CD8-positive, alpha-beta T cell (primary cell): ENCODE measurements at places on chromosomes 11 and 22.
A peak's percentile ranks its signal among the peaks of the same experiment; 100 is the strongest.

GRCh38 chr11:12668166-12668565, 6.1 kb upstream of the TEAD1 start:
- DNase-seq, result no peak

GRCh38 chr11:2132246-2132645, 6.9 kb downstream of the IGF2 start:
- no peak for DNase-seq

DNA sequence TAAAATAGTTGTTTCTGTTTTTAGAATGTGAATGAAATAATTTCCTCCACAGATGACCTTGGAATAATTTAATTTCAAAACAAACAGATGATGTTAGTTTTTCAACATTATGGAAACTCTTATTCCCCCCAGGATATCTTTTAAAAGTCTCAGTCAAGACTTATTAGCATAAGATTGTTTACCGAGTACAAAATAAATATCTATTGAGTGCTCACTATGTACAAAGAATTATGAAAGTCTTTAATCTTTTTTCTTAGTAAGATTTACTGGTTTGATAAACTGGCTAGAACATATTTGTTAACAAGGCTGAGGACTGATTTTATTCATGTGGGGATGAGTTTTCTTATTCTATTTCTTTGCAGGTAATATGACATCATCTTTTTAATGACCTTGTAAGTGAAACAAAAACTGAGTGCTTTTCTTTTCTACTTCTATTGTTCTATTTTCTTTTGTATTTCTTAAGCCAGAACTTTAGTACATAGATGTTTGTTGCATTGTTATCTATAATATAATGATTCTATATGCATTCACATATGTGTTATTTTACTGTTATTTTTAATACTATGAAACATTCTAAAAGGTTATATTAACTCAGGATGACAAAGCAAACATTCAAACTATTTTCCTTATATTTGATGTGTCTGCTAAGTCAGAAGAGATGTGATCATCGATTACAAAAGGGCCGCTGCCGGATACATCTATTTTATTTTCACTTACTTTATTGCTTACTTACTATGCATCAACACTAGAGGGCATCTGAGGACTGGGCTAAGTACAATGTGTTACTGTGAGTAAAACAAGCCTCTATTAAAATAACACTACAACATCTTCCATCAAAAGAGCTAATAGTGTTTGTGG, 111.0 kb upstream of the ARHGAP42 start:
- DNase-seq, result no peak

- DNase-seq, result no peak
Observed at GRCh38 chr11:62796281-62796680, 4.5 kb upstream of the TMEM223 start.

DNA sequence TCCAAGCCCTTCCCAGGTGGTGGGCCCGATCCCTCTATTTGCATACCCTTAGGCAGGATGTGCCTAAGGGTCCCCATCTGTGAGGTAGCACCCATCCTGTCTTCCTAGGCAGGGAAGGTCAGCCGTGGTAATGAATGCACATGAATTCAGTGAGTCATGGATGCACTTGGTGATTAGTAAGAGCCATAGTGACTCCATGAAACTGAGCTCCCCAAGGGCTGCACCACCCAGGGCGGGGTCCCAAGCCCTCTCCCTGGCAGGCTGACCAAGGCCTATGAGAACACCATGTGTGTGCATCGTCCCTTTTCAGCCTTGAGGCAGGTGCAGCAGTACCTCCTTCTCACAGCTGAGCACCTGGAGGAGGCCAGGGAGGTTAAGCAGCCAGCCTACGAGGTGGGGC, 15.6 kb upstream of the SUSD2 start:
- DNase-seq, result no peak

DNA sequence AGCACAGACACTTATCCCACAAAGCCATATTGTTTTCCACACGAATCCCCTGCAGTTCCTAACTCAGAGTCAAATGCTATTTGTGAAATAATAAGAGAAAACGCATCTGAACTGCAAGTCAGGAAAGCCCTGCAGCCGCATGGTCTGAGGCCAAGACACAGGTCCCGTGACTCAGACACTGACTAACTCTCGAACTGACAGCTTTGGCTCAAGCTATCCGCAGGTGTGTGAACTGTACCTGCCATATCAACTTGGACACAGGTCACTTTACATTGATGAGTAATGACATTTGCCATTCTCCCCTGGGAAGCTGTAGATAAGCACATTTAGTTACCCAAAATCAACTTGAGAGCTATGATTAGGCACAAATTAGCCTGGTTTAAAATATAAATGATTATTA, 34.9 kb upstream of the NFRKB start:
- DNase-seq, result no peak

DNA sequence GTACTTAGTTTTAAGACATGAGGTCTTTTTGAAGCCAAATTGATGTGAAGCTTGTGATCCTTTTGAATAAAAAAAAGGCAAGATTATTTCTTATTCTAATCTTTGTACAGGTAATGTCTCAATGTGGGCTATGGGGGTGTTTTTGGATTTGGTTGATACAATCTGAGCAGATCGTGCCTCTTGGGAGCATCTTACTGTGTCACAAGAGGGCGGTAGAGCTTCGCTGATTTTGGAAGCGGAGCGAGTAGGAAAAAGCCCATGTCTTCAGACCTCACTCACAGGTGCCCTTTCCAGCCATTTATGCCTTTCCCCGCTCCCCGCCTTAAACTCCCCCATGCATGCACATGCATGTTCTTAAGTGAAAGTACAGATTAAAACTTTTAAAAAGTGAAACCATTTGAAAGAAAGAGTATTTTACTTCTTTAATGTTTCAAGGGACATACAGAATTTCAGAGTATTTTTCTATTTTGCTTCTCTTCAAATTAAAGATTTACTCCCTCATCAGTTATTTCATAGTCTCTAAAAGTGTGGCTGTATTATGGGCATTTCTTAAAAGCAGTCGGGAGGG, 18.8 kb downstream of the DDX25 start:
- peak; percentile 34 for DNase-seq

GRCh38 chr11:118415739-118416068, 14.3 kb downstream of the ATP5MG start:
- no peak for DNase-seq

DNA sequence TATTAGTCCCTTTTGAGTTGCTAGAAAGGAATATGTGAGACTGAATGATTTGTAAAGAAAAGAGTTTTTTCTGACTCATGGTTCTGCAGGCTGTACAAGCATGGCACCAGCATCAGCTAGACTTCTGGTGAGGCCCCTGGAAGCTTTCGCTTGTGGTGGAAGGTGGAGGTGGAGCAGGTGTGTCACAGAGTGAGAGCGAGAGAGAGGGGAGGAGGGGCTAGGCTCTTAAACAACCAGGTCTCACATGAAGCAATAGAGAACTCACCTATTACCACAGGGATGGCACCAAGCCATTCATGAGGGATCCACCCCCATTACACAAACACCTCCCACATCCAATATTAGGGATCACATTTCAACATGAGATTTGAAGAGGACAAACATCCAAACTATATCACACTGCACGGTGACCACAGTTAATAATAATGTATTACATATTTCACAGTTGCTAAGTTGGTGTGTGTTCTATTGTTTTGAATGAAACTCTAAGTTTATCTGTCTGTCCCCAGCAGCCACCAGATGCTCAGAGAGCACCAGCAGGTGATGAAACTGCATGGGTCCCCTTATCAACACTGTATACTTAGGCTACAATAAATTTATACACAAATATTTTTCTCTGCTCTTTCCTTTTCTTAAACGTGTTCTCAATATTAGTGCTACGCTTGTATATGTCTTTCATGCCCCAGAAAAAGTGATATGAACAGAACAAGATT, 14.1 kb downstream of the ZFP91 start:
- no peak for DNase-seq

- DNase-seq, result peak; percentile 58
Observed at GRCh38 chr22:28443526-28443876, 236.1 kb downstream of the TTC28 start.

GRCh38 chr11:61152816-61153592, 8.2 kb downstream of the VPS37C start:
- no peak for DNase-seq

- no peak for DNase-seq
Observed at GRCh38 chr11:45098929-45099328, 47.5 kb upstream of the PRDM11 start.

GRCh38 chr22:21054714-21055563, 9.2 kb downstream of the LRRC74B start:
- no peak for DNase-seq

DNA sequence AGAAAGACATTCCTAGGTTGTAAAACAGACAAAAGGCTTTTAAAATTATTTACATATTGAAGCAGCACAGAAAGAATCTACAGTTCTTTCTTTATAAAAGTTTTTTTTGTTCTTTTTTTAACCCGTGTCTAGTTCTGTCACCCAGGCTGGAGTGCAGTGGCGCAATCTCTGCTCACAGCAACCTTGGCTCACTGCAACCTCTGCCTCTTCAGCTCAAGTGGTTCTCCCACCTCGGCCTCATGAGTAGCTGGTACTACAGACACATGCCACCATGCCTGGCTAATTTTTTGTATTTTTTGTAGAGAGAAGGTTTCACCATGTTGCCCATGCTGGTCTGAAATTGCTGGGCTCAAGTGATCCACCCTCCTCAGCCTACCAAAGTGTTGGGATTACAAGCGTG, 3.8 kb upstream of the INCENP start:
- no peak for DNase-seq

DNA sequence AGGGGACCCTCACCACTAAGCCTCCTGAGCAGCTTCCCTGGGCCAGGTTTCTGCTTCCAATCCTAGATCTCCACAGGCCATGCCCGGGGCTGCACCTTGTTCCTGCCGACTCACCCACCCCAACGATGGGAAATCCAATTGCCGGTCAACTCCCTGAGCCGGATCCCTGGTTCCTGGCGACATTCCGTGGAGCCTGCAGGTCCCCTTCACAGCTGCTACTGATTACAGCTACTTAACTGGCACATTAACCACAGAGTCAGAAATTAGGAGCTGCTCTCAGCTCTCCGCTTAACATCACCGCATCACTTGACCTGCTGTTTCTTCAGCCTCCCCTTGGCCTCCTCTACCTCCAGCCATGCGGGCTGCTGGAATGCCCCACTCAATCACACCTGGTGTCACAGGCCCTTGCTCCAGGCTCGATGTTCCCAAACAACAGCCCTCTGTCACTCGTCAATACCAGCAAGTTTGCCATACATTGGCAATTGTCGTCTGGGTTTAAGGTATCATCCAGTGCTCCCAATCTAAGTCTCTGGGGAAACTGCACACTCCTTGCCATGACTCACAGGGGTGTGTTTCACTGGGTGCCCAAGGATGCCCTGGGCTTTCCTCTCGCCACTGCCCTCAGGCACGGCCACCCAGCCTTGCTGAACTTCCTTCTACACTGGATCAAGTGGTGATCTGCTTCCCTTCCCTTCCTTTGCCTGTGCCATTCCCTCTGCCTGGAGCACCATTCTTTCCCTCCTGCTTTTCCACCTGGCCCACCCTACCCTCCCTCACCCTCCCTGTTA, 181.0 kb downstream of the MN1 start:
- DNase-seq, result no peak

- no peak for DNase-seq
Observed at GRCh38 chr11:57231539-57232253, 5.4 kb downstream of the APLNR start.

DNA sequence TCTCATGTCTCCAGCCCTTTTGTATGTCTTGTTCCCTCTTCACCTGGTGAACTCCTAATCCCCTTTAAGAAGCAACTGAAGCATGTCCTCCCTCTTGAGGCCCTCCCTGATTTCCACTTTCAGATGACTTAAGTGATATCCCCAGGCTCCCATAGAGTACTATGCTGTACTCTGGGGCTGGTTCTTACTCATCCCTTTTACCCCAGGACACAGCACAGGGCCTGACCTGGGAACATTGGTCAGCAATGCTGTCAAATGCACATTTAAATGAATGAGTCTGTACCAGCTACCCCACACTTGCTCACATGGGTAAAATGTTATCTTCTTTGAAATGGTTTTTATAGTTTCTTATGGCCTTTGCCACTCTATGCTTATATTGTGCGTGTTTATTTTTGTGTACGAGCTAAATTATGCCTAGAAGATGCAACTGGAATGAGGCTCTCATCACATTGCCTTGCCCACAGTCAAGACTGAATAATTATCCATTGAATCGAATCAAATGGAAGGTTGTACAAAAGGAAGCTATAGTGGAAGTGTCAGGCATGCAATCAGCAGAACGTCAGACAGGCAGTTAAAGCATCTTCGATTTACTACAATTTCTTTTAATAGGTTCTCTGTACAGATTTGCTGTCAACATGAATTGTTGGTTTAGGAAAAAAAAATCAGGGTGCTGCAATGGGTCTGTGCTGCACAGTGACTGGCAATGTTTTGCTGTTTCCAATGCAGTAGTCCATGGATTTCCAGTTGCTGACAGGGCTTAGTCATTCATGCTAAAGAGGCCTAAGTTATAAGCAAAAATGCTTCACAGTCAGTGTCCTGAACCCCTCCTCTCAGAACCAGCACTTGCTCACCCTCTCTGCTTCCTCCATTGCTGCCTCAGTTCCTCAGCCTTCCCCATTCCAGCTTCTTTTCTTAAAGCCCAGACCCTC, 79.5 kb downstream of the PARVA start:
- DNase-seq, result no peak

GRCh38 chr22:24423519-24424000, 3.8 kb upstream of the ADORA2A start:
- peak; percentile 39 for DNase-seq

- no peak for DNase-seq
Observed at GRCh38 chr22:25953919-25954318, 211.9 kb downstream of the MYO18B start.

- DNase-seq, result no peak
Observed at GRCh38 chr11:80473562-80473961, 1032.7 kb upstream of the TENM4 start.

GRCh38 chr22:26770624-26771023, 113.2 kb downstream of the MIAT start:
- DNase-seq, result no peak

GRCh38 chr11:109511598-109511997, 89.6 kb downstream of the C11orf87 start:
- no peak for DNase-seq

DNA sequence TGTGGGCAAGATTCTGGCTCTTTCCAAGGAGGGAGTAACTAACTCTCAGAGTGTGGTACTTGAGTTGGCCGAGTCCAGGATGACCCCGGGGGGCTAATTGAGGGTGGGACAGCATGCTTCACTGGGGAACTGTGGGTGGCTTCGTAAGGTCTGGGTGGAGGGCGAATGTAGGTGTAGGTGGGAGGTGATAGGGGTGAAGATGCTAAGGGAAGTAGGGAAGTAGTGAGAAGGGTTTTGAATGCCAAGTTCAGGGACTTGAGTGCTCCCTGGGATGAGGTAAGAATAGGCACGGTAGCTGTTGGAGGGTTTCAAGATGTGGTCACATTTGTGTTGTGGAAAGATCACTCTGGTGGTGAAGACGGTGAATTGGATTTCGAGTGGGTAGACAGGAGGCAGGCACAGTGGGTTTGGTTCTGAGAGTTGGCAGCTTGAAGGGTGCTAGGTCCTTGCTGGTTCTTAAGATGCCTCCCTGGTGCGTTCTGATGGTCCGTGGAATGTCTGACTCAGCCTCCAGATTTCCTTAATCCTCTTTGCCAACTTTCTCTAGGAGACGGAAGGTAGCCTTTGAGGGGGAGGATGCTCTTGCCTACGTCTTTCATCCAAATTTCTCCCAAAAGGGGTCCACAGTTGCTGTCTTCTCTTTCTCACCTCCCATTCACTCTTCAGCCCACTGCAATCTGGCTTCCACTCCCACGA, 2.5 kb upstream of the DNAL4 start:
- DNase-seq, result no peak

GRCh38 chr11:7490054-7490453, 4.7 kb downstream of the OLFML1 start:
- no peak for DNase-seq

- peak; percentile 25 for DNase-seq
Observed at GRCh38 chr11:75667831-75668450, 897 bp downstream of the MAP6 start.
